Mesothelial cell of epicardium (in vitro differentiated cells): ENCODE measurements at places on chromosomes 7 and 10. TPM values are rescaled to one million over a fixed set of nuclear protein-coding genes. Genes with fewer than 3 reads are reported as not detected.

CPEB3 gene
- 2.6 to 3.0 TPM (median 2.6 TPM) in 3 replicates for total RNA-seq

WNT8B gene
- total RNA-seq: 0.60 to 0.95 TPM (median 0.69 TPM) in 3 replicates

EPHA1 gene
- 23.2 to 28.8 TPM (median 27.3 TPM) in 3 replicates for total RNA-seq

GPNMB gene
- total RNA-seq: 2.1 to 2.7 TPM (median 2.2 TPM) in 3 replicates

SLC26A3 gene
- not detected in 3 replicates for total RNA-seq

GPR15LG gene
- not detected in 3 replicates for total RNA-seq

RELN gene
- 7.3 to 9.7 TPM (median 8.6 TPM) in 3 replicates for total RNA-seq

LRIT1 gene
- not detected in 3 replicates for total RNA-seq

FGF8 gene
- not detected in 3 replicates for total RNA-seq

CHPF2 gene
- total RNA-seq: 55.1 to 56.5 TPM (median 56.2 TPM) in 3 replicates

CDC14C gene
- total RNA-seq: 0.07 to 0.11 TPM in 2 of 3 replicates, not detected in the other

FBXO24 gene
- total RNA-seq: 0.54 to 0.93 TPM (median 0.64 TPM) in 3 replicates
